ENCODE measurements at places on chromosomes 7 and 10.

- no peak for DNase-seq
Measured at GRCh38 chr7:129664029-129665012, 52.8 kb downstream of the NRF1 start.

GRCh38 chr10:15300697-15301096 lies 70.4 kb downstream of the FAM171A1 start:
- DNase-seq, result no peak

GRCh38 chr7:143381427-143382125 lies 431 bp downstream of the ZYX start:
- no peak for DNase-seq

- DNase-seq, result no peak
Measured at GRCh38 chr10:129259128-129259815, 207.8 kb upstream of the MGMT start.

GRCh38 chr10:79923669-79924068 lies 25.2 kb downstream of the SFTPD start:
- DNase-seq, result no peak

DNA sequence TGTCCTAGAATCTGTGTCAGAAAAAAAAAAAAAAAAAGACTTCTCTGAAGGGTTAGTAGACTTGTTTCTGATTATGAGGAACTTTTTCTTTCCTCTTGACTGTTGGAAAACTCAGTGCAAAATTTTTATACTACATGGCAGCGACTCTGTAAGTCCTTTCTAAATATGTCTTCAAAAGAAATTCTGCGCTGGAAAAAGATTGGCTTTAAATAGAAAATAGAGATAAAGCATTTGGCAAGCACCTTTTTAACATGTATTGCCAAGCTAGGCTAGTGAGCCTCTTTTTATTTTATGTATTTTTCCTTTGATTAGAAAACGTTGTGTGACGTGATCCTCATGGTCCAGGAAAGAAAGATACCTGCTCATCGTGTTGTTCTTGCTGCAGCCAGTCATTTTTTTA lies 17.9 kb downstream of the KLHL7 start:
- DNase-seq, result no peak

DNA sequence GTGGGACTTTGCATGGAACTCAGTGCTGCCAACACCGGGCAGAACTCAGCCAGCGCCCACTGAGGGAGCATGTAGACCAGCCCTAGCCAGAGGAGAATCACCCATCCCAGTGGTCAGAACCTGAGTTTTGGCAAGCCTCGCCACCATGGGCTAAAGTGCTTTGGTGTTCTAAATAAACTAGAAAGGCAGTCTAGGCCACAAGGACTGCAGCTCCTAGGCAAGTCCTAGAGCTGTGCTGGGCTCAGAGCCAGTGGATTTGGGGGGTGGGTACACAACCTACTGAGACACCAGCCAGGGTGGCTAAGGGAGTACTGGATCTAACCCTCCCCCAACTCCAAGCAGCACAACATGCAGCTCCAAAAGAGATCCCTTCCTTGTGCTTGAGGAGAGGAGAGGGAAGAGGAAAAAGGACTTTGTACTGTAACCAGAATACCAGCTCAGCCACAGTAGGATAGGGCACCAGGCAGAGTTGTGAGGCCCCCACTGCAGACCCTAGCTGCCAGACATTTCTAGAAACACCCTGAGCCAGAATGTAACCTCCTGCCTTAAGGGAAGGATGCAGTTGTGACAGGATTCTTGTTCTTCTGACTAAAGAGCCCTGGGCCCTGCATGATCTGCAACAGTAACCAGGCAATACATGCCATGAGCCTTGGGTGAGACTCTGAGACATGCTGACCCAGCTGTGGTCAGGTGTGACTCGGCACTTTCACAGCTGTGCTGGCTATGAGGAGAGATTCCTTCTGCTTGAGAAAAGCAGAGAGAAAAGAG lies 24.4 kb downstream of the GSDME start:
- DNase-seq, result no peak

- DNase-seq, result no peak
Measured at GRCh38 chr10:74841265-74841973, 15.0 kb downstream of the KAT6B start.

GRCh38 chr7:38492010-38492409 lies 139.2 kb downstream of the AMPH start:
- DNase-seq, result no peak

DNA sequence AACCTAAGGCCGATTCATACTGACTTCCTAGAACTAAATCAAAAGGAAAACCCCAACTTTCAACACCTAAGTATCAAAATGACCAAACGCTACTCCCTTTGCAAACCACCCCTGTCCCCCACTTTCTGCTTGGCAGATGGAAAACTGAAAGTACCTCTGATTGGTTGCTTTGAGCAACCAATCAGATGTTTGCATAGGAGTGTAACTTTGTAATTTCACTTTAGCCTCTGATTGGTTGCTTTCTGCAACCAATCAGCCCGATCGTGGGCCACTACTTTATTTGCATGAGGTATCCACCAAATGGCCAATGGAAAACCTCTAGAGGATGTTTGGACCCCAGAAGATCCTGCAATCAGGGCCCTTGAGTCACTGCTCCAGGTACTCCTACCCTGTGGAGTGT lies 12.3 kb upstream of the SNX10 start:
- DNase-seq, result peak; percentile 10

- DNase-seq, result no peak
Measured at GRCh38 chr7:47247132-47247531, 334.8 kb downstream of the TNS3 start.

DNA sequence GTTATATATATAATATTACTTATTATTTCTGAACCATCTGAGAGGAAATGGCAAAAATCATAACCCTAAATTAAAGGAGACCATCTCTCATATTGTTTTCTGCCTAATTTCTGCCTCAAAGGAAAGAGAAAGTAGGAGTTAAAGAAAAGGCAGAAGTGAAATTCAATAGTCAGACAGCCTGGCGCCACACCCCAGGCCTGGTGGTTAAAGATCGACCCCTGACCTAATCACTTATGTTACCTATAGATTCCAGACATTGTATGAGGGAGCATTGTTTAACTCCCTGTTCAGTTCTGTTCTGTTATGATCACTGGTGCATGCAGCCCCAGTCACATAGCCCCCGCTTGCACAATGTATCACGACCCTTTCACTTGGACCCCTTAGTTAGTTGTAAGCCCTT lies 24.9 kb upstream of the CHST3 start:
- DNase-seq, result no peak

DNA sequence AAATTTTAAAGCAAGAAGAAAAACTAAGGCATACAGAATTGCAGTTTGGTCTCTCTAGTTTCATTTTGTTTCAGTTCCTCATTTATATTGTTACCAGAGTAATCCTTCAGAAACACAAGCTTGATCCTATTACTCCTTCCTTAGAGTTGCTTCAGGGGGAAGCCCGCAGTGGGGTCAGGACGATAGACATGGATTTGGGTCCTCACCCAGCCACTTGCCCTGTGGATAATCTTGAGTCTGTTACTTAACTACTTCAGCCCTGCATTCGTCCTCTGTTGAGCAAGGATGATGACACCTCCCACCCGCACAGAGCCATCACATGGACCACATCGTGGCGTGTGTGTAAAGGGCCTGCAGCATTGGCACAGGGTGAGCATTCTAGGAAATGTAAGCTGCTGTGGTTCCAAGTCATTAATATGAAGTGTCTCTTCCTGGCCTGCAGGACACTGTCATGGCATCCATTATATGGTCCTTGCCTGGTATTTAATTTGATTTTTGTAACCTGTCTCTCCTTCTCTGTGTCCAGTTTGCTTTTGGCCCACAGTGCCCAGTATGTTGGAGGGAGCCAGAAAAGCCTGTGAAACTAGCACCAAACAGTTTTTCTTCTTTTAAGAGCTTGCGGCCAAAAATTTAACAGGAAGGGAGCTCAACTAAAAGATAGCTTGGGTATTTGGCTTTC lies 111.2 kb downstream of the EEPD1 start:
- no peak for DNase-seq

DNA sequence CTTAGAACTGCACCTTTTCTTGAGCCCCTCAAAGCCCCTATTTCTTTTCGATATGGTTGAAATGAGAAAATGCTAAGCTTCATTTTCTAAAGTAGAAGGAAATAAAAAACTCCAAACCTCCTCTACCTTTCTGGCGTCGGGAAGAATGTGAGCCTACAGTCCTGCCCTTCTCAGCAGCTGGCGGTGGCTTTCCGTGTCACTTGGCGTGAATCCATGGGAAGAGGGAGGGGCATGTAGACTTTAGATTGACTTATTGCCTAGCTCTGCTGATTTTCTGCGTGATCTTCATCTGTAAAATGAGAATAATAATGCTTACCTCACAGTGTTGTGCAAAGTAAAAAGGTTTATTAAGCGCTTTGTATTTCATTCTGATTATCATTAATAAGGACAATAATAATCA lies 35.0 kb downstream of the PRR15 start:
- no peak for DNase-seq

DNA sequence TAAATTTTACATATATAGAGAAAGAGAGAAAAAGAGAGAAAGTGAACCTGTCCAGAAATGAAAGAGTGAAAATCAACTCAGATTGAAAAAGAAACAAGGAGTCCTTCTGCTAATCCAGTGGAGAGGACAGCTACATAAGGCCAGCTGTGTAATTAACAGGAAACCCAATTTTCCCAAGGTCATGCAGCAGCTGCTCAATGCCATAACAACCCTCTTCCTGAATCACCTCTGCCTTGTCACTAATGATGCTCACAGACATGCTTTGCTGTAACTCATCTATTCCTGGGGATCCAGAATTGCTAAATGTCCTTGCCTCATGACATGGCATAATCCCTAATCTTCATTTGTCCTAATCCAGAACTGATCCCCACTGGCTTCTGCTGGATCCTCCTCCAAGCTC lies 288.6 kb downstream of the NEBL start:
- DNase-seq, result no peak

DNA sequence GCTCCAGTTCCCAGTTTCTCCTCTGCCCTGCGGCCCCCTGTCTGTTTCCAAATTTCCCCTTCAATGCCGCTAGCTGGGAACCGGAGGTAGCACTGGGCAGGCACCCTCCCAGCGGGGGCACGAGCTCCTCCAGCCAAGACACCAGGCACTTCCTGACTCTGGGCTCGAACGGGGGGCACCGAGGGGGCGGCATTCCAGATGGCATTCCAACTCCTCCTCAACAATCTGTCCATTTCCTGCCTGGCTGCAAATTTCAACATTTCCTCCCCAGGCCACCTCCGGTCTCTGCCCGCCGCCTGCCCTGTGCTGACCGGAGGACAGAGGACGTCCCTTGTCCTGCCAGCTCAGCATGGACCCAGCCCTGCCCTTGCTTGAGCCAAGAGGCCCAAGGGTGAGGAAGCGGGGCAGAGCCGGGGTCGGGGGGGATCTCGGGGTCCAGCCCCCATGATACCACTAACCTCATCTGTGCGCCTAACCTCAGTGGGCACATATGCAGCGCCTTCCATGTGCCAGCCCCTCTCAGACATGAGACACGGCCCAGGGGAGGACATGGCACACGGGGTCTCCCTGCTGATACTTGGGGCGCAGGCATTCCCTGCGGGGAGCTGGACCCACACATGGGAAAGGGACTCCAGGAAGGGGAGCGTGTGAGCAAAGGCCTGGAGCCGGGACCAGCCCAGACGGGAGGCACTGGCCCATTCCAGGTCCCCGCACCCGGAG lies 58.0 kb downstream of the PDGFA start:
- no peak for DNase-seq

- no peak for DNase-seq
Measured at GRCh38 chr7:37732253-37732652, 48.7 kb downstream of the GPR141 start.

DNA sequence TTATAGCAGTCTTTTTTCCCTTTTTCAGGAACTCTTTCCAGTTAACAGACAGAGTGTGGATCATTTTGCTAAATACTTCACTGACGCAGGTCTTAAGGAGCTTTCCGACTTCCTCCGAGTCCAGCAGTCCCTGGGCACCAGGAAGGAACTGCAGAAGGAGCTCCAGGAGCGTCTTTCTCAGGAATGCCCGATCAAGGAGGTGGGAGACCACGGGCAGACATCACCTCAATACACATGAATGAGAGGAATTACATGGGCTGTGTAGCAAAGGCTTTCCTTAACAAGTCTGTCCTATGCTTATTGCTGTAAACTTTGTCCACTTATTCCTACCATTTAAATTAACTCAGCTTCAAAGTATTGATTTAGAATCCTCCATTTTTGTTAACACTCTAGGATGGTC lies 48.8 kb downstream of the BZW2 start:
- DNase-seq, result no peak

GRCh38 chr7:90540406-90540805 lies 55.7 kb upstream of the CDK14 start:
- no peak for DNase-seq

GRCh38 chr7:44087911-44088838 lies 5.8 kb upstream of the POLM start:
- DNase-seq, result no peak

DNA sequence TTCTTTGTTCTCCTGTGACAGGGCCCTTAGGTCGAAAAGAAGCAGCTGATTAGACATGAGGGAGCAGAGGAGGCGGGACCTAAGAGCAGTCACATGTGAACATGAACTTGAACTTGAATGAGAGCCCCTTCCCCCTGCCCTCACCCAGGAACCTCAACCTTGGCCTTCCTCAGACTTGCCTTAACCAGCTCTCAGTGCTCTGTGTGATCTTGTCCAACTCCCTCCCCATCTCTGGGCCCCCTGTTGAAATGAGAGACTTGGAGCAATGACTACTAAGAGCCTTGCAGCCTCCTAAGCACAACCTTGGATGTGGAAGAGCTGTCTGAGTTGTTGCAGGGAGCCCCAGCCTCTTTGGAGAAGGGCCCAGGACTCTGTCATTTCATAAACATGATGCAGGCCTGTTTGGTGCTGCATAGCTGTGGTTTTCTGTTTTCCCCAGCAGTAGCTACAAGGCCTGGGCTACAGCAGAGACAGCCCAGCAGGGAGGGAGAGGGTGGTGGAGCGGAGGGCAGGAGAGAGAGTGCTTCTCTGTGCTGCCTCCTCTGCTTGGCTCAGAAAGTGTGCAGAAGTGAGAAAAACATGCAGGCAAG lies 123.9 kb upstream of the ZMIZ1 start:
- DNase-seq, result no peak

DNA sequence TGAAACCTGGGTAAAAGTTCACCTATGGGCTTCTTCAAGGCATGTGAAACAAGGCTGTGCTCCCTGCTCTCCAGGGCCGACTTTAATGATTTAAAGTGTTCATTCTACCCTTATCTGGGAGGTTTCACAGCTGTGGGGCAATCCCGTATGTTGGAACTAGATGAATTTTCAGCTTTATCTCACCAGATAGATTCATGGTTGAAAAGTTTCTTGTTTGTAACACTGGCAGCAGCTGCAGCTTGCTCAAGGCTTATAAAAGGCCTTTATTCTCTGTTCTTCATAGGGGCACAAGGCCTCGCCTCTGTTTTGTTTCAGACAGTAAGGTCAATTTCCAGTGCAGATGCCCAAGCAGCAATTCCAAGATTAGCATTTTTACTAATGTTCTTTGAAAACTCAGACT lies 70.4 kb upstream of the DNAJB12 start:
- no peak for DNase-seq

DNA sequence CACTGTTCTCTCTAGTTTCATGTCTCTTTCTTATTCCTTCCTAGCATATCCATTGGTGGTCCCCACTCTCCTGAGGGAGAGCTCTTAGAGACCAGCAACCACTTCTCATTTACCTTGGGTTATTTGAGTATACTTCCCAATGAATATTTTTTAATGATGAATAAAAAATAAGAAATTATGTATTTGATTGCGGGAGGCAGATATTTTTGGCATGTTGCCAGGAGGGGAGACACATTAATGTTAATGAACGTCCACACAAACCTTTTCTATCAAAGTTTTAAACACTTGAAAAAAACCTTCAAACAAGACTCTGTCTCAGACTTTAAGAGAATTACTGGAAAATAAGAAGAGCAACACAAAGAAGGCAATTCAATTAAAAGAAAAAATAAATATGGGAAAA lies 260.6 kb upstream of the MAGI2 start:
- no peak for DNase-seq

- DNase-seq, result no peak
Measured at GRCh38 chr10:108069096-108069495, 904.6 kb upstream of the SORCS1 start.
